Stimulated activated CD8-positive, alpha-beta memory T cell treated with anti-CD3 and anti-CD28 coated beads, Interleukin-15, amount 100 ng/mL, for 1 hour (primary cell): ENCODE measurements at places on chromosomes 13 and 19.

DNA sequence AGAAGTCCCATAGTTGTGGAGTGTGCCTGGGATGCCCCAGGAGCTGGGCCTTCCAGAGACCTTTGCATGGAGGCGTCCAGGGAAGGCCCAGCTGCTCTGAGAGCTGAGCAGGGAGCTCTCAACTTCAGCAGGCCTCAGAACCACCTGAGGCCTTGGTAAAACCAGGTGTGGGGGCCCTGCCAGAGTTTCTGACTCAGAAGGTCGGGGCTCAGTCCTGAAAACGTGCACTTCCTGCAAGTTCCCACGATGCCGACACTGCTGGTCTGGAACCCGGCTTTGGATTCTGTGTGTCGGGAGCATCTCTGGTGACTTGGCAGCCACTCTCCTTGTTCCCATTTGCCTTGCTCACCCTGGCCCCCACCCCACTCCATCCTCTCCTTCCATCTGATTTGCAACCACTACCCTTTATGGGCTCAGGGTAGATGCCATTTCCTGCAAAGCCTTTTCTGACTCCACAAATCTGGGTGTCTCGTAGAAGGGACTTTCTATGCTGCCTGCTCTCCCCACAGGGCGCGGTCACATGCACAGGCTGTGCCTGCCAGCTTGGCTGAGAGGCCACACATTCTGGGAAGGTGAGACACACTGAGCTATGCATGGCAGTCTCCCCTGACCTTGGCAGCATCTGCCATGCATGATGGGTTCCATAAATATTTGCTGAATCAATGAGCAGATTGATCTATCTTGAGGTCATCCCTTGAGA is 244.7 kb downstream of the COL4A1 start:
- DNase-seq = no peak

DNA sequence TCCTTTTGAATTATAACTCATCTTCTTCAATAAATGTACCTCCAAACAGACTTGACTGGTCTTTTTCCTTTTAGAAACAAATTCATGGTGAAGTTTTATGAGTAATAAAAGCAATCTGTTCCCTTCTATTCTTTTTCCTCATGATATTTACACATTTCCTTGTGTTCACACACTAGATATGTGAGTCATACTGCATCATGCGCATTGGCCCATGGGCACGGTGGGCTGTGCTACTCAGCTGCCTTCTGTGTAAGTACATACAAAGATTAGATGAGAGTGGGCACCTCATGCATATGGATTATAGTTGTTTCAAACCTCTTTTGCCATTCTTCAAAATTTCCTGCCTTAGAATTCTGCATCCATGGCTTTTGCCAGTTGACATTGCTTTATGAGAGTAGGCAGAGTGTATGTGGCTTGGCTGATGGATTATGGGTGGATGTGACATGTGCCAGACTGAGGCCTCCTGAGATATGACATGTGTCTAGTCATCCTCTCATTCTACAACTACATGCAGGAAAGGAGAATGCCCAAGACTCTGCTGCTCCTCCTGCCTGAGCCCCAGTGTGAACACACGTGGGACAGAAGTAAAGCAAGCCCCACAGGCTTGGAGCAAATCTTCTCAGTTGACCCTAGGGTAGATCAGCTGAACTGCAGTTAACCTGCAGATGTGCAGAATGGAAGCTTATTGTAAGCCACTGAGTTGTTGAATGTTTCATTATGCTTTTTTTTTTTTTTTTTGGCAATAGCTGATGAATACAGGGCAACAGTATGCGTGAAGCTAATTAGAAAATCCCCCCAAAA is 109.9 kb downstream of the RBM26 start:
- DNase-seq = no peak

GRCh38 chr19:38307076-38307475 is 3.0 kb downstream of the C19orf33 start:
- DNase-seq = no peak

DNA sequence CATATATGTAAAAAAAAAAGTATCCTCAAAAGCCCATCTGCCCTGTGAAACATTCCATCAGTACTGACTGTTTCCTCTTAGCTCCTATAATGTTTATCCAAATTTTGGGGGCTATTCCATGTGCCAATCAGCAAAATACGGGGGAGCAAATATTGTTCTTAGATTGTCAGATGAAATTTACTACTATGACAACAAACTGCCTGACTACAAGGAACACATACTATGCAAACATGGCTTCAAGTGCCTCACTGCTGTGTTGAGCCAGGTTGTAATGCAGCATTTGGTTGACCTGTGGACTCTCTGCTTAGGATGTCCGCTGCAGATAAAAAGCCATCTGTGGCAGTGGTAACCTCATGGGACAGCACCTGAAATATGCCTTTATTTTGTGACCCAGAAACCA is 98.2 kb upstream of the SCEL start:
- no peak for DNase-seq

DNA sequence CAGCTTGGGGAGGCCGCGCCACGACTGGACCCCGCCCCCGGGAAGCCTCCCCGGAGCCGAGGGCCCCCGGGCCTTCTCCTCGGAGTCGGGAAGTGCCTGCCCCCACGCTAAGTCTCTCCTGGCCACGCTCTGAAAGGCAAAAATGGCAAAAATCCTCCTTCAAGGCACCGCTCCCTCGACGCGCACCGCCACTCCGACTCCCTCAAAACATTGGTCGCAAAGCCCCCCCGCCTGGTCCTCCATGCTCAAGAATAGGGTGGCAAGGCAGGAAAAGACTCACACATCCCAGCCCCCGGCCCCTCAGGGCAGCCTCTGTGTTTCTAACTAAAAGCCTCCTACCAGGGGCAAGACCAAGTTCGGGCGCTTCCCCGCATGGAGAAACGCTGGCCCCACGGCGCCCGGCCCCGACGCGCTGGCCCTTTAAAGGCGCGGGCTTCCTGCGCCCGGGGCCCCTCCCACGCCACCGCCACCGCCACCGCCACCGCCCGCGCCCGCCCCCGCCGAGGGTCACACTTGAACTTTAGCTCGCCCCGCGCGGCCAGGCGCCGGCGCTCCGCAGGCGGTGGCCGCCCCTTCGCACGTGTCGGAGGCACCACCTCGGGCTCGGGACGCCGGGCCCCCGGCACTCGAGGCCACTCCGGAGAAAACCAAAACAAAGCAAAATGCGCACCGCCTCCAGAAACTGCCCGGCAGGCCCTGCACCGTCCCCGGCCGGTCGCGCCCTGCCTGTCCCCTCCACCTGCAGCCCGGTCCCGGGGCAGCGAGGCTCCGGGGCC is 1.9 kb downstream of the FOXO1 start:
- DNase-seq = peak; percentile 20

- peak; percentile 18 for DNase-seq
These were observed 29.2 kb upstream of the RGCC start for GRCh38 chr13:41428155-41428554.
